ENCODE measurements at places on chromosomes 3 and 15.

- no peak for DNase-seq
These were observed 8.2 kb downstream of the TRNT1 start for GRCh38 chr3:3134750-3135448.

- no peak for DNase-seq
These were observed 511.9 kb downstream of the PYDC2 start for GRCh38 chr3:191972714-191973398.

GRCh38 chr15:90191794-90192509, 9.2 kb upstream of the SEMA4B start:
- DNase-seq = peak; percentile 70

DNA sequence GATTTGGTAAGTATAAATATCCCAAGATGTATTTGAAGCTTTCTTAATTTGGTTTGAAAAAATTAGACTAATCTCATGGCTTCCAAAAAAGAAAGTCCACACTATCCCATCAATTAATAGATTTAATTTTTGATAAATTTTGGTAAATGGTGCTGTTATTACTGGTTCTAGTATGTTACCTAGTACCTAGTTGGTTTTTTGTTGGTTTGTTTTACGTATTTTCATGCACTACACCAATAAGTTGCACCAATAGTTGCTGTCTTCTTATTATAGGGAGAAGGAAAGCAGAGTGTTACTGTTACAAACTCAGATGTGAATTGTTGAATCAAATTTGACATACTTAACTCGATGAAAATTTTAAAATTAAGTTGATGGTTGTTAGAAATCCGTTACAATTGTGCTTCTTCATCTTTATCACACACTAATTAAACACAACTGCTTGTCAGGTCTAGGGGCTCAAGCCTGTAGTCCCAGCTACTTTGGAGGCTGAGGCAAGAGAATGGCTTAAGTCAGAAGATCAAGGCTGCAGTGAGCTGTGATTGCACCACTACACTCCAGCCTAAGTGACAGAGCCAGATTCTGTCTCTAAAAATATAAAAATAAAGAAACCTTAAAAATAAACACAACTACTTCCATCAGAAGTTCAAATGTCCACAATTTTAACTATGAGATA, 23.1 kb upstream of the MBNL1 start:
- DNase-seq = no peak

DNA sequence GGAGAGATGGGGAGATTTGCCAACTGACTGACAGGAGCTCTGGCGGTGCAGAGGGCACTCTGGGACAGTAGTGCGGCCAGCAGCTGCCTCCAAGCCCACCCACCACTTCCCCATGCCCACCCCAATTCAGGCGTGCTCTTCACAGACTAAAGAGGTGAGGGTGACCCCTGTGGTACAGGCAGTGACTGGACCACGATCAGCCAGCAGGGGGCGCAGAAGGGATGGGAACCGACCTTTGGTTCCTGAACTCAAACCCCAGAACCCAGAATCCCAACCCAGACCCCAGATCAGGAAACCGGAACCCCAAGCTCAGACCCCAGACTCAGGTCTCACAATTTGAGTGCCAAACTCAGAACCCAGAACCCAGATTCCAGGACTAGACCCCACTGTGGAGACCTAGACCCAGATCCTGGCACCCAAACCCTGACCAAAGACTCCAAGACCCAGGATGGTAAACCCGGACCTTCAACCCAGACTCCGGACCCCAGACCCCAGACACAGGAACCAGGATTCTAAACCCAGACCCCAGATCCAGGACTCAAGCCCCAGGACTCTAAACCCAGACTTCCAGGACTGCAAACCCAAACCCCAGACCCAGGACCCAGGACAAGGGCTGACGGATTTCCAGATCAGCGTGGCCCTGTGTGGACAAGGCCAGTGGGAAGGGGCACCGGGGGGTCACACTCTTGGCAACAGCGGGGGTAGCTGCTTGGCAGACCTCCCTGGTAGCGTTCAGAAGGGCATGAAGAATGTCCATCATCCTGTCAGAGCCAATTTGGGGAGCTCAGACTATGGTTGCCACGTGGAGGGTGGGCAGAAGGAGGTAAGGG, 3.7 kb upstream of the MYL3 start:
- DNase-seq = peak; percentile 65

GRCh38 chr15:88031461-88031860, 225.1 kb downstream of the NTRK3 start:
- DNase-seq = no peak

DNA sequence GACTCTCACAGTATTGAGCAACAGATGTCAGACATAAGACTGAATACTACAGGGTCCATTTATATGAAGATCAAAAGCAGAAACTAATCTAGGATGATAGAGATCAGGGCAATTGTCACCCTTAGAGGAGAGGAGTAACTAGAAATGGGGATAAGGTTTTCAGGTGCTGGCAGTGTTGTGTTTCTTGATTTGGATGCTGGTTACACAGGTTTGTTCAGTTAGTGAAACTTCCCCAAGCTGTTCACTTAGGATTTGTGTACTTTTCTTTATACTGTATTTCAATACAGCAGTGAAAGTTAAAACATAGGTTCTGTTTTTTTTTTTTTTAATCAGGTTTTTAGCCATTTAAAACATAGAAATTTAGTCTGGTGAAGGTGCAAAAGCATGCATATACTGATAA, 39.1 kb upstream of the CMTM7 start:
- no peak for DNase-seq

DNA sequence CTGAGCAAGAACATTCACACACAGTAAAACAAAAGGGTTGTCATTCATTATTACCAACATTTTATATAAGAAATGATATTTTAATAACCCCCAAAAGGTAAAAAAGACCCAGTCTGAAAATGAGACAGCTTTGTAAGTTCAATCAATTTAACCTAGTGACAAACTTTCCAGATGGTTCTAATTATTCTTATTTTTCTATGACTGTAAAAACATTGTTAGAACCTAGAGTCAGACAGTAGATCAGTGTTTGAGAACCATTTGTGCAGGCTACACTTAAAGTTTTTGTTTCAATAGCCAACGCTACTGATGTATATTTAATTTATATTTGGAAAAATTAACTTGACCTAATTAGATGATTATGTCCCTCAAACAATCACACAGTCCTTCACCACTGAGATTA, 708.4 kb upstream of the CBLB start:
- DNase-seq = no peak

Data from cerebellar cortex (tissue), 1 donor.